Stimulated activated CD4-positive, alpha-beta T cell treated with anti-CD3 and anti-CD28 coated beads, Interleukin-4, amount 100 ng/mL, for 48 hours (primary cell): ENCODE measurements at places on chromosomes 5 and 9.

GRCh38 chr5:119263639-119264038 lies 92.2 kb upstream of the TNFAIP8 start:
- DNase-seq = no peak

GRCh38 chr5:157611571-157612476 lies 36.2 kb upstream of the ADAM19 start:
- DNase-seq = no peak

- DNase-seq = no peak
Measured at GRCh38 chr5:116115163-116115562, 30.3 kb downstream of the COMMD10 start.

GRCh38 chr5:80082281-80082680 lies 47.1 kb downstream of the THBS4 start:
- DNase-seq = no peak

DNA sequence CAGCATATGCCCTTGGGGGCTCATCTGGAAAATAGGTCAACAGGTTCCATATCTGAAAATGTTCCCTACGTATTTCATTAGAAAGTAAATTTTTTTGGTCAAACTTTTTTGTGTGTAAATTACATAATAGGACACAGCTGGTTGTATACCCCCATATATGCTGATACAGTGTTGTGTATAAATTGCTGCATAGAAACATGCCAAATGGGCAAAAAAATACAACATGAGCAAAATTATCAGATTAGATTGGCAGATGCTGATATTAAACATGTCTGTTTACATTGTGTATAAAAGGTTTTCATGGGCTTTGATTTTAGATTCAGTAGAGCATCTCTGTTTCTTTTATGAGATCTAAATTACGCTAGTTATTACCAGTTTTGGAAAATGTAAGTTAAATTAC lies 2223.0 kb downstream of the MAT2B start:
- DNase-seq = no peak

DNA sequence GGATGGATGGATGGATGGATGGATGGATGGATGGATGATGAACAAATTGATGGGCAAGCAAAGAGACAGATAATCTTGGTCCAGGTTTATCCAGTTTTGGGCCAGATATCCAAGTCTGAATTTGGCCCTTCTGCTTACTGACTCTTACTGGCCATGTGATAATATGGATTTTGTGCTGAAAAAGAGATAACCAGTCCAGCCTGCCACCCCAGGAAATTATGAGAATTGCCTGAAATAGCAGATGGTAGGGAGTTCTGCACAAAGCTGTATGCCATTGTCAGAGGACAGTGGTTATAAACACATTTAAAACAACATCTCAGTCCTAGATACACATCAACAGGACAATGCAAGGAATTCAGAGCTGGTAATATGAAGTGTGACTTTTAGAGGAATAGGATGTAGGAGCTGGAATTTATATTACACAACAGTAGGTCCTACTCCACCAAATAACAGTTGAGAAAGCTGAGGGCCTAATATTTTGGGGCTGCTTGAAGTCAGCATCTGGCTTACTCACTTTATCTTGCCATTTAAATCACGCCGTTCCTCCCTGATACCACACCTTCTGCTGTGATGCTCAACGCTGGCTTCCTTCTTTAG lies 9.0 kb upstream of the FAT2 start:
- DNase-seq = no peak

GRCh38 chr9:130122456-130122855 lies 49.7 kb upstream of the NCS1 start:
- DNase-seq = no peak

- peak; percentile 32 for DNase-seq
Measured at GRCh38 chr5:1004461-1005248, 3.9 kb upstream of the NKD2 start.

DNA sequence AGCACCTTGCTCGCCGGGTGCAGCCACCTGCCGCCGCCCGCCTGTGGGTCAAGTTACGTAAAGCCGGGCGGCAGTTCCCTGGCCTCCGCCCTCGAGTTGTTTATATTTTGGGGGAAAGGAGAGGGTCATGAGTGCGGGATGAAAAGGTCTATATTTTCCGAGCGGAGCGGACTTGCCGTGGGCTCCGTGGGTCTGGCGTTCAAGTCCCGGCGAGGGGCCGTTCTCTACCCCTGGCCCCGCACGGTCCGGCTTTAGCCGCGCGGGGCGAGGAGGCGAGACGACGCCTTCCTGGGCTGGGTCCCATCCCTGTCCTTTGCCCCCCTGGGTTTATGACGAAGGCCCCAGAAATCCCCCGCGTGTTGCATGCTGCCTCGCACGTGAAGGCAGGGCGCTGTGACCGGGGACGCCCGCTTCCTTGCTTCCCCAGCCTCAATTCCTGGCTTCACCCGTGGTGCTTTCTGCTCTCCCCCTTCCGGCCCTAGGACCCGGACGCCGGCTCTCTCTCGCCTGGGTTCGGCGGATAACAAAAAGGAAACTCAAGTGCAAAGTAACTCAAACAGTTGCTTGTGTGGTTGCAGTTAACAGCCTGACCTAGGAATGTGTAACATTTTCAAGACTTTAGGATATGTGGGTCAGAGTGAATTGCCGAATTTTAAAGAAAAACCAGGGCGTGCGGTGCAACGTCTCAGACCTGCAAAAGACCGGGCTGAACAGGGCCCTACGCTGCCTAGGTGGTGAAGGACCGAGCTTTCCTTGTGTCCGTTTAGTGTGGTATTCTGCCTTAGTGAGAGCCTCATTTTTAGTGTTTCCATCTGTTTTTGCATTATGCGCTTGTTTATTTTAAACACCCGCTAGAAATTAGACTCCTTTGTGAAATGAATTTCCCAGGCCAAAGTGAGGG lies 810 bp downstream of the VPS13A start:
- peak; percentile 39 for DNase-seq

DNA sequence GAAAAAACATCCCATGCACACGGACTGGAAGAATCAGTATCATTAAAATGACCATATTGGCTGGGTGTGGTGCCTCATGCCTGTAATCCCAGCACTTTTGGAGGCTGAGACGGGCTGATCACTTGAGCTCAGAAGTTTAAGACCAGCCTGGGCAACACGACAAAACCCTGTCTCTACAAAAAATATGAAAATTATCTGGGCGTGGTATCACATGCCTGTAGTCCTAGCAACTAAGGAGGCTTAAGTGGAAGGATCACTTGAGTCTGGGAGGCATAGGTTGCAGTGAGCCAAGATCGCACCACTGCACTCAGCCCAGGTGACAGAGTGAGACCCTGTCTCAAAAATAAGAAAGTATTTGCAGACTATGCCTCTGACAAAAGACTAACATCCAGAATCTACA lies 68.4 kb downstream of the TTC39B start:
- DNase-seq = no peak

GRCh38 chr9:32264170-32264864 lies 120.1 kb upstream of the ACO1 start:
- DNase-seq = no peak

DNA sequence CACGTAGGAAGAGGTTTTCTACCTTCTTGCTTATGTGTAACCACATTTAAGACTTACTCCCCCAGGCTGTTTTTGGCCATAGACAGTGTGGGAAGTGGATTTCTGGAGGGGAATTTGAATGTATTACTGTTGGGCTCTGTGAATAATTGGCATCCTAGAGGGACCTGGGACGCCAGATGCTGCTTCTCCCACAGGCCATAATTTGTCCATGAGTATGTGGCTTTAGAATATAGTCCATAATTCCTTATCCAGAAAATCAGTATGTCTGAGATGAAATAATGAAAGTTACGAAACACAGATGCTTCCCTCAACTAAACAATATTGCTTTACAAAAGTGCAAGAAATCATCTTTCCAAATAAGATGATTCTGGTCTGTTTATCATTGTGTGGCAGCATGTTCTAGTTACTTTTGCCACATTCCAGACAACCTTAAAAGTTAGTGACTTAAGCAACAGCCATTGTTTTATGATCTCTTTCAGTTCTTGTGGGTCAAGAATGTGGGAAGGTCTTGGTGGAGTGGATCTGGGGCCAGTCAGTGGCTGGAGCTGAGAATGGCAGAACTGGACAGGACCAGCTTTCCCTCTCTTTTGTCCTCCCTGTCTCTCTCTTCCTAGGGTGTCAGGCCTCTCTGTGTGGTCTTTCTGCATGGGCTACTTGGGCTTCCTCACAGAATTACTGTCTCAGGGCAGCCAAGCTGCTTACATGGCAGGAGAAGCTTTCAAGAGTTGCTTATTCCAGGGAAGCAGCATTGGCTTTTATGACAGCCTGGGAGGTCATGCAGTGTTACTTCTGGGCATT lies 79.4 kb downstream of the FBXL7 start:
- no peak for DNase-seq

GRCh38 chr5:77167063-77167462 lies 43.4 kb upstream of the PDE8B start:
- no peak for DNase-seq
